ENCODE measurements at places on chromosomes 4 and X.
A peak's percentile ranks its signal among the peaks of the same experiment; 100 is the strongest.

GRCh38 chr4:35175894-35176293 is 1068.4 kb downstream of the ARAP2 start:
- DNase-seq: no peak

DNA sequence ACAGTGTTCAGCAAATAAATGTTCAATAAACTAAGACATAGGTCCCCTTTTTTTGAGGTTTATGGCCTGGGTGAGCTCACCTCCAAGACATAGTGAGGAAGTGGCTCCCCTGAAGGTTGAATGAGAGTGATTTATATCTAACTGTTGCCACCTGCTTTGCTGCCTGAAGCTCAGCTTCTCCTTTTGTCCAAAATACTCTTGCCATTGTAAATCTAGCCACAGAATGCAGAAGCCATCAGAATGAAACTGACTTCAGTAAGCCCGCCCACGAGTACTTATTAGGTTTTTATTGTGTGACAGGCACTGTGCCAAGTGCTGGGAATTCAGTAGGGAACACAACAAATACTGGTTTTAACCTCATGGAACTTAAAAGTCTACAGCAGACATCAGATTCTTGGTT is 18.0 kb downstream of the SPINK2 start:
- no peak for DNase-seq

DNA sequence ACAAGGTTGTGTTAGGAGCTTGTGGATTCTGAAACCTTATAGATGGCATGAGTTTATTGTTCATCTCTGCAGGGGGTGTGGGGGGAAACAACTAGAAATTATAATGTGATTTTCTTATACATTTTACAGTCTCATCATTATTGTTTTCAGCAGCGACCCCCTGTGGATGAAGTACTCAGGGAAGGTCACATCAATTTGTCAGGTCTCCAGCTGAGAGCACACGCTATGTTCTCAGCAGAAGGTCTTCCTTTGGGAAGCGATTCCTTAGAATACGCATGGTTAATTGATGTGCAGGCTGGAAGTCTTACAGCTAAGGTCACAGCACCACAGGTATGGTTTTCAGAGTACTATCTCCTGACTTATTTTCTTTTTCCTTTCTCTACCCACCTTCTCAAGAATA is 72.2 kb downstream of the BLTP1 start:
- no peak for DNase-seq

DNA sequence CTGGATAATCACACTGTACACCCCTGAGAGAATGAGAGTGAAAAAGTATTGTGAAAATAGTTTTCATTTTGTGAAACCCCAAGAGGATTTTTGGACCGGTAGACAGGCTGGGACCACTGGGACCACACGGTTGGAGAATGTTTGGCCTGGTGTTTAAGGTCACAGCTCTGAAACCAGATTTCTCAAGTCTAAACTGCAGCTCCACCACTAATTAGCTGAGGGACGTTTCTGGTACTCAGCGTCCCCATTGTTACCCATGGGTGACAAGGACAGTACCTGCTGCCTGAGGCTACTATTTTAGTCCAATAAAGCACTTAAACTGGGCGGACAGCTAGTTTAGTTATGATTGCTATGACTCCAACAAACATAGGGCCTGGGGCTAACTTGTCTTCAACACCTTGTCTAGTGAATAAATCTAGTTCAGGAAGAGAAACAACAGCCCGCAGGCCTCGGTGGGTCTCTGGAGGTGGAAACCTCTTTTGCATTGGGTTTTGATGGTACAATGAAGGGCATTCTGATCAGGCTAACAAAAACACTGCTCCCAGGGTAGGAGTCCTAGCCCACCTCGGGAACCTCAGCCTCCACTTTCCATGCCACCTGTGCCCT is 509 bp upstream of the USP11 start:
- no peak for DNase-seq

- no peak for DNase-seq
Measured at GRCh38 chrX:22323541-22323940, 50.8 kb downstream of the CBLL2 start.

GRCh38 chr4:84502333-84502954 is 3.4 kb upstream of the NKX6-1 start:
- no peak for DNase-seq

DNA sequence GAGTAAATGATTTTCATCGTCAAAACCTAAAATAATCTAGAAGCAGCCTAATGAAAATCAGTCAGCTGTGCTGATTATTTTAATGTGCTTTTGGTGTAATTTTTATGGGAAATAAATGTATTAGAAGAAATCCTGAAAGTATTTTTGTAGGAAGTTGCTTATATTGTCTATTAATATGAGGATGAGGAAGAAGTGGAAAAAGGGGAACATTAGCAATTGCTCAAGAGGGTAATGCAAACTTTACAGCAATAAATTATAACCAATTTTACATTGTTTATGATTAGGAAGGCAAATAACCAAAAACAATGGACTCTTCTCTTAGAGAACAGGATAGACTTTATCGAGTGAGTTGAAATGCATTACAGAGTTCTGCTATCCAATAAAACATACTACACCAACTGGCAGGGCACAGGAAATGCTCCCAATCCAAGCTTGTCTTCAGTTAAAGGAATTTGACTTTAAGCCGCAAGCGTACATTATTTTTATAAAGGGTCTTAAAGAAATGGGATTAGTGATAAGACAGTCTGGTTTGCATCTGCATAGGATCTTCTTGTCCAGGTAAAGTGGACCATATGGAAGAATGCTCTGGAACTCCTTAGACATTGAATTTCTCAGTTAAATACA is 374.8 kb downstream of the PDGFC start:
- no peak for DNase-seq

DNA sequence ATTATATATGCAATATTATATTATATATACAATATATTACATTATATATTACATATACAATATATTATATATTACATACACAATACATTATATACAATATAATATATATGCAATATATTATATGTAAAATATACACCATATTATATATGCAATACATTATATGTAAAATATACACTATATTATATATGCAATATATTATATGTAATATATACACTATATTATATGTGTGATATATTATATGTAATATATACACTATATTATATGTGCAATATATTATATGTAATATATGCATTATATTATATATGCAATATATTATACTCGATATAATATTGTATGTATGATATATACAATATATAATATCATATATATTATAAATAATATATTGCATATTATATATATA is 457.4 kb downstream of the SMARCA1 start:
- DNase-seq: no peak

DNA sequence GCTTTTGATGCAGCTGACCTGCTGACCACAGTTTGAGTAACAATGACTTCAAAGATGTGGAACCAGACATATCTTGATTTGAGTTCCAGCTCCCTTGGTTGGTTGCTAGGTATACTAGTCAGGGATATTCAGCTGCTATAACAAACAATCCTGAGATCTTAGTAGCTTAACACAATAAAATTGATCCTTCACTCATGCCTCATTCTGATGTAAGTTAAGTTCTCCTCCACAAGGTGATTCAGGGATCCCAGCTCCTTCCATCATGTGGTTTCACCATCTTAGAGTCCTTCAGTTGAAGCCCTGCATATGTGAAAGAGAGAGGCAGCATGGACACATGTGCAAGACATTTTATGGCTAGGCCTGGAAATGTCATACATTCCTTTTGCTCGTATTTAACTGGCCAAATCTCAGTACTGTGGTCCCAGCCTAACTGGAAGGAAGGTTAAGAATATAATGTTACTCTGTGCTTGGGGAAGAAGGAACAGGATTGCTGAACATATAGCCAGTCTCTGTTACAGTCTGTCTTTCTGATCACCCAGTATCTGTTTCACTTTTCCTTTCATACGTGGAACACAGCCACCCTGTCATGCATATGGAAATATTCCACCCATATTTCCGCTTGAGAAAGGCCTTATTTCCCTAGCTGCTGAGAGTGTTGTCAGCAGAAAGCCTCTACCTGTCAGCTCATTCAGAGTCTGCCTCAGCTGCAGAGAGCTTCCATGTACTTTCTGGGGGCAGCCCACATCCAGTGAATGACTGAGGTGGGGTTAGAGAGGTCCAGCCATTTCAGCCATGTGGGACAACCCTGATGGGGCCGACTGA is 7.1 kb downstream of the SMIM9 start:
- no peak for DNase-seq

DNA sequence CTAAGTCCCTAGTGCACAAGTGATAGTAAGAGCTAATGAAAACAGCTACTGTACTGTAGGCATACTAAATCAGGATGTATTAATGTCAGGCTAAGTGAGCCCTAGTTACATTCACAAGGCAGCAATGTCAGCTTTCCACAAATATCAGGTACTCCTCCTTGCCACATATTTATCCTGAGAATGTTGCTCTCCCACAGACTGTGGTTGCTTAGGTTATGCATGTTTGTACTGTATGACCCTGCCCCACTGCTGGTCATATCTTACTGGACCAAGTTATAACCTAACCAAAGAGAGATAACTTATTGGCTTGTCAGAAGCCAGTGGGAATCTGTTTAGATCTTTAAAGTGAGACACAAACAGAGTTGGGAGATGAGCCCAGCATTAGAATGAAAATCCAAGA is 241.0 kb downstream of the SLC39A8 start:
- DNase-seq: no peak

DNA sequence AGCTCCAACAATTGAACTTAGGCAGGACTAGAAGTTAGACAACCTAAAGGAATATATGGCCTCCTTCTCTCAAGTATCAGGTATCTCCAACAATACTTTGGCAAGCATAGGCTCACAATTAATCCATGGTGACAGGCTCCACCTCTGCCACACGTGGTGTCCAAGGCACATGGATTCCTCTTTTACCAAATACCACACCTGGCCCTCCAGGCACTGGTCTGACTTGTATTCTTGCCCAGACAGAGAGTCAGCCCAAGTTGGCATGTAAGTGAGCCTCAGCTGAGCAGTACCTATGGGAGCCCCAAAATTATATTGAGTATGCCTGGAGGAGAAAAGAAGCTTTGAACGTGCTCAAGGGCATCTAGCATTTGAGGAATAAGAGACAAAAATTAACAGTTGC is 19.6 kb downstream of the SRPX2 start:
- DNase-seq: no peak

- DNase-seq: no peak
Measured at GRCh38 chr4:144647590-144647989, 1.6 kb downstream of the HHIP start.

DNA sequence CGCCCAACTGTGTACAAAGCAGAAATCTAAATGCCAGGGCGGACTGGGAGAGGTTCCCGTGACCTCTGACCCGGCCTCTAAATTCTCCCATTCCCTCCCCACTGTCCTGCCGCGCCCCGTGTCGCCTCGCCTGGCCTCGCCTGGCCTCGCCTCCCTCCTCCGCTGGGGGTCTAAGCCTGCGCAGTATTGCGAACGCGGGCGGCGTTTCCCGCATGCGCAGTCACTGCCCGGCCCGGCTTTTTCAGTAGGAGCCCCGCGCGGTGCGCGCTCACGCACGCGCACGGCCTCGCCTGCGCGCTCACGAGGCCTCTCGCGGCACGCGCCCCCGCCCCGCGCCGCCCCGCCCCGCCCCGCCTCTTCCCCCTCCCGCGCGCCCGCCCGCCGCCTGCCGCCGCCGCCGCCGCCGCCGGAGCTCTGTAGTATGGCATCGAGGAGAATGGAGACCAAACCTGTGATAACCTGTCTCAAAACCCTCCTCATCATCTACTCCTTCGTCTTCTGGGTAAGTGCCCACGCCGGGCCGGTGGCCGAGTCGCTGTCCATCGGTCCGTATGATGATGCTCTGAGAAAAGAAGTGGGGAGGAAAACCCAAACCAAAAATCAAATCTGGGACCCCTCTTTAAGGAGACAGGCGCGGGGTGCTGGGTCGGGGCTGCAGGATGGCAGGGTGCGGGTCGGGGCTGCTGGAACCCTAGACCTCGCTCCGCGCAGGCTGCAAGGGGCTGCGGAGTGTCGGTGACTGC is at the start of gene TSPAN7:
Gene TSPAN7 (plus strand): TSS at position 417 of the 743 bp plus-strand sequence. CDS start 5 bp downstream, at position 422.
- DNase-seq: peak; percentile 28

GRCh38 chr4:174564529-174564928 is 42.2 kb upstream of the HPGD start:
- DNase-seq: no peak

DNA sequence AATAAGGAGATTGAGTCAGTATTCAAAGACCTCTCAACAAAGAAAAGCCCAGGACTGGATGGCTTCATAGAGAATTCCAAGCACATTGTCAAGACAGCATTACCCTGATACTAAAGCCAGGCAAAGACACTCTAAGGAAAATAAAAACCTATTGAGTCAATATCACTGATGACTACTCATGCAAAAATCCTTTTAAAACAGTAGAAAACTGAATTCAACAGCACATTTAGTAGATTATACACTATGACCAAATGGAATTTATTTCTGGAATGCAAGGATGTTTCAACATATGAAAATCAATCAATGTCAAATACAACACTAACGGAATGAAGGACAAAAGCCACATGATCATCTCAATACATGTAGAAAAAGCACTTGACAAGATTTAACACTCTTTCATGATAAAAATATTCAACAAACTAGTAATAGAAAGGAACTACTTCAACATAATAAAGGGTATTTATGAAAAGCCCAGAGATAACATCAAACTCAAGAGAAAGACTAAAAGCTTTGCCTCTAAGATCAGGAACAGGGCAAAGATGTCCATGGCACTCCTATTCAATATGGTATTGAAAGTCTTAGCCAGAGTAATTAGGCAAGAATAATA is 633.3 kb downstream of the ANKRD50 start:
- no peak for DNase-seq

- no peak for DNase-seq
Measured at GRCh38 chr4:15413010-15413622, 14.7 kb upstream of the C1QTNF7 start.

GRCh38 chr4:119228406-119228805 is 15.9 kb downstream of the USP53 start:
- DNase-seq: no peak

GRCh38 chr4:163148466-163149336 is 18.0 kb downstream of the NAF1 start:
- DNase-seq: no peak

DNA sequence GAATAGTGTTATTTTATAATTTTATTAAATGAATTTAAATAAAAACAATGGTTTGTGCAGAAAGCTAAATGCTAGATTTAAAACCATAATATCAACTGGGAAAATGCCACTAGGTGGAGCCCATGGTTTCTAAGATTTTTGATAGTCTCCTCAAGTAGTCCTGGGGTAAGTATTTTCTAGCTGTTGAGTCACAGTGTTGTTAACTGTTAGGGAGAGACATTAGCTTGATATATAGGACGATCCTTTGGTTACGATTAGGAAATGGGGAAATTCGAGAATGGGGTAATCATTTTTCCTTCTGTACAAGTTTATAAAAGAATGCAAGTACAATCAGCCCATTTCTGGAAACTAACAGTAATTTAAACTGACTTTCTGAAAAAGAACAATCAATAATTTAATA is 378.4 kb downstream of the ANKRD50 start:
- DNase-seq: no peak

GRCh38 chrX:16870862-16871815 is 977 bp upstream of the RBBP7 start:
- DNase-seq: peak; percentile 4

GRCh38 chr4:149370785-149371420 is 444.7 kb downstream of the IQCM start:
- DNase-seq: no peak
